ENCODE measurements at places on chromosomes 5 and 9.

GRCh38 chr5:140633021-140633471 is at the start of gene CD14:
Gene CD14, minus strand, starts transcription at chr5:140633175. Its CDS starts 104 bp downstream, at chr5:140633071.
- DNase-seq = no peak

DNA sequence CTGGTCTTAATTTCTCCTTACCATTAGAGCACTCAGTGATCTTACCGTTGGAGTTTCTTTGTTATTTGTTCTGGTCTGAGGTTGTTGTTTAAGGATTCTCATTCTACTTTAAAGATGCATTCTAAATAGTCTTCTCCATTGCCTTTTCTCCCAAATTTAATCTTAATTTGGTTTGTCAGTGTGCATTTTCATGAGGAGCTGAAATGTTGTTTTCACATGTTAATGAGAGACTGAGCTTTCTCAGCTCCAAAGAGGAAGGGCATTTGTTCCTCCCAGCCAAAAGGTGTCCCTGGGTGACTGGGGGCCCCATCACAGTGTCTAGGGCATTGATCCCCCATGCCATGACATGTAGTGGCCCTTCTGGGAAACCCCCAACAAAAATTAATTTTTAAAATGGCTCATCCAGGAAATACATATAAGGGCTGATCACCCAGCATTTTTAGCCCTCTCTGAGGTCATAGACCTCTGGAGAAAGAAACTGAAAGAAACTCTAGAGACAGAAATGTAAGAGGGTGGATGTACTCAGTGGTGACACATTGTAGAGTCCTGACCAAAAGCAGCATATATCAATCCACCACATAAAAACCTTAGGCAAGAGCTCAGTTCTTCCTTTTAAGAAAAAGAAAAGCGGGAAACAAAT is 240.4 kb upstream of the RAI14 start:
- no peak for DNase-seq

GRCh38 chr5:69468631-69469030 is 24.0 kb upstream of the OCLN start:
- DNase-seq = no peak

DNA sequence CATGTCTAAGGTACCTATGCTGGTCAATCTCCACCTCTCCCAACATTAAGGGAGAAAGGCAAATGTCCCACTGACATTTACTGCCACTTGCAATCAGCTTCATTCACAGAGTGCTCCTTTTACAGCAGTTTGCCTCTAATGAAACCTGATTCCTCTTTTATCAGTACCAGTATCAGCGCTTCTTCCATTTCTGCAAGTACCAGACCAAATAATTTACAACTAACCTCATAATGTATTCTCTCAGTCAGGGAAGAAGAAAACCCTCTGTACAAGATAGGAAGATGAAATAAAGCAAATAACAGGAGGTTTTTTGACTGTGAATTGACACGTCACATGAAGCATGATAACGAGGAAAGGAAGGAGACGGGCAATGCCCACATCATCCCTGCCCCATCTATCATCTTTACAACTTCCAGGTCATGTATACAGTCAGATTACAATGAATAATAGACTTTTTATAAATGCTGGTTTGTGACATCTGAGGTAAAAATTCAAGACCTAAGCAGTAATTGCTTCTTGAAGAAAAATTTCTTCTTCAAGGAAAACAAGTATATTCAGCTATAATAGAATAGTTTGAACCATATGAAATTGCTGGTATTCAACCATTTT is 21.9 kb downstream of the ABITRAM start:
- DNase-seq = no peak

DNA sequence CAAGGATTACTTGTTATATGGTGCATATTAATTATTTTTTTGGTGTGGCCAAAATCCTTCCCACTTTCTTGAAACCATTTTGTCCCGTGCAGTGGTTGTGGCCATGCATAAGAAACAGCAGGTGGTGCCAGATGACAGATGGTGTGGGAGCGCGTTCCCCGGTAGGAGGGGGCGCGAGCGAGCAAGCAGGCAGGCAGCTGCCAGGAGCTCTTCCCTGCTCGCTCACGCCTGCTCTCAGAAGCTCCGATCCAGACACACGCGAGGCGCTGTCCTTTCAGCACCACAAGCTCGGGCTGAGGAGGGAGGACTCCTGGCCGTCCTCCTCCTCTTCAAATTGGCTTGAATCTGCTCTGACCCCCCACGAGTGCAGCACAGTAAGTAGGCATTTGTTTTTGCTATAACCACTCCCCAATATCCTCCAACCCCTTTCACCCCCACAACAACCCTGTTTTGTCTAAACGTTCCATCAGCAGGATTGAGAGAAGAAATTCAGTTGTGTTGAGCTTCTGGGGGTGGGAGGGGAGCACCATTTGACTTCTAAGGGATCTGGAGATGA is at the start of gene NSG2:
TSS of gene NSG2 (plus strand) at position 237 of the 556 bp plus-strand sequence. CDS start 1,050 bp downstream, outside the sequence.
- no peak for DNase-seq

DNA sequence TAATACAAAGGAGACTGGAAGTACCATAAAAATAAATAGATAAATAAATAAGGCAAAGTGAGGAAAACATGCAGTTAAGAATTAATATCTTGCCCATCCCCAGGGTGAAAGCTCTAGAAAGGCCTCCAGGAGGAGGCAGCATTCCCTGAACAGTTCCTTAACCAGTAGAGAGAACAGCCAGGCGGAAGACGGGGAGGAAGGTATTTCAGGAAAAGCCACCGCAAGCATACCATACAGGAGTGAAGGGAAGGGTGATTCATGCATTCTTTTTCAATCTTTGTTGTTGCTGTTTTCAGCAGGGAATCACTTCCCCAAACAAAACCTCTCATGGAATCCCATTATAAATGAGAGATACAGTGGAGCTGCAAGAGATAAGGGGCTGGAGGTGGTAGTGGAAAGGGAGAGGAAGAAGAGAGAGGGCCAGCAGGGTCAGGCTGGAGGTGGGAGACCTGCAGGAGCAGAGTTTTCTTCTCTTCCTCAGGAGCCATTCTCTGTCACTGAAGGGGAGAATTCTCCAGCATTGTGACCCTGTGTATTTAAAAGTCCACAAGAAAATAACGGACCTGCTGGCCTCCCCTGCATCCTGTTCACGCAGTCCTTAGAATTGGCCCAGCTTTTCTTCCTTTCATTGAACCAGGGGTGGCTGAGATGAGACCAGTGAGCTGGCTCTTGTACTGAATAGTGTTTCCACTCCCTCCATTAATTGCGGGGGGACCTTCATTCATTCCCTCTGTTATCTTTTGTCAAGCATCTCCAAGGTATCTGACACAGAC is 255.9 kb downstream of the FAM114A2 start:
- DNase-seq = no peak

DNA sequence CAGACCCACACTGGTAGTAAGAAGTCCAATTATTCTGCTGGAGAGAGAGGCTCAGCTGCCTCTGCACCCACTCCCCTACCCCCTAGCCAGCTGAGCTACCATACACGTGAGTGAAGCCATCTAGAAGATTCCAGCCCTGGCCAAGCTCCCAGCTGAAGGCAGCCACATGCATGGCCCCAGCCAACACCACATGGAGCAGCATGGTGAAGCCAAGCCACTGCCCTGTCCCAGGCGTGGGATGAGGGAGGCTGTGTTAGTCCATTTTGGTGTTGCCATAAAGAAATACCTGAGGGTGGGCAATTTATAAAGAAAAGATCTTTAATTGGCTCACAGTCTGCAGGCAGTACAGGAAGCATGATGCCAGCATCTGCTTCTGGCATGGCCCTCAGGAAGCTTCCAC is 20.0 kb upstream of the VDAC1 start:
- DNase-seq = no peak

DNA sequence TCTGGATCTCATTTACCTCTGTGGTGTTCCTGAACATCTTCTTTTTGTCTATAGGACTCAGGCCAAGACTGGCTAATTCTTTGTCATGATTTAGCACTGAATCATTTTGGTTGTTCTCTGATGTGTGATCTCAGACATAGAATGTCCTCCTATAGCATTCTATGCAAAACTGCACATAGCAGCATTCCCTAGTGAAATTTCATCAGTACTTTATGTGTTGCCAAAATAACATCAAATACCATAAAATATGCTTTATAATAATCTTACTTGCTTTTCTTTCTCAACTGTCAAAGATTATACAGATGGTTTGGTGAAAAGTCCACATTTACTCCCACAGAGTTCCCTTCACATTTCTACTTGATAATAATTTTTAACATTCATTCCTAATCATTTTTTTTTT is 115.7 kb upstream of the MPDZ start:
- DNase-seq = no peak

DNA sequence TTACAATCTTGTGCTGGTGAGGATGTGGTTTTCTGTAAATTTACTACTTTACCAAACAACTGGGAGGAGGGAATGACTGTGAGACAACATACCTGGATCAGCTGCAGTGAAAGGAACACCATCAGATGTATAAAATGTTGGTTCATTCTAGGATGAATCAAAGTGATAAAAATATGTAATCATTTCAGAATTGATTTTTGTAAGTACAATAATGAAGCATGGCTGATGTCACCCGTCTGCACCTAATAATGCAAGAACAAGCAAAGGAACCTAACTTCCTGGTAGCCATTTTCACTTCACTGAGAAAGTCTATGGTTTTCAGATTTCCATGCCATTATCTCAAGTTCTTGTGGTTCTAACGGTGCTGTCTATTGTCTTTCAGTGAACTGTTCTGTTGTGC is 18.7 kb upstream of the C5orf34 start:
- DNase-seq = no peak

- DNase-seq = no peak
Measured at GRCh38 chr5:114317751-114318150, 44.1 kb upstream of the KCNN2 start.

DNA sequence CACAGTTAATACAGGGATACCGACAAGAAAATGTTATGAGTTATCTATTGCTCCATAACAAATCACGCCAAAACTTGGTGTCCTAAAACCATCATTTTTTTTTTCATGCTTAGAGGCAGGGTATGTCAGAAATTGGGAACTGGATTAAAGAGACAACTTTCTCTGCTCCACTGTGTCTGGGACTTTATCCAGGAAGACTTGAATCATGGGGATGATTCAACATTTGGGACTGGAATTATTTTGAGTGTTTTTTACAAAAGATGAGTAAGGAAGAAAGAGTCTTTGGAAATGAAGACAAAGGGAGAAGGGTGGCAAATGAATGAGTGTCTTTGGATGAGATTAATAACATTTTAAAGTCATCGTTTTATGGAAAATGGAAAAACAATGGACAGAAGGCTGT is 1883.7 kb upstream of the C9orf72 start:
- DNase-seq = no peak

GRCh38 chr5:158485604-158486081 is 614.1 kb downstream of the EBF1 start:
- no peak for DNase-seq

GRCh38 chr9:79610019-79610631 is 38.4 kb downstream of the TLE4 start:
- no peak for DNase-seq

DNA sequence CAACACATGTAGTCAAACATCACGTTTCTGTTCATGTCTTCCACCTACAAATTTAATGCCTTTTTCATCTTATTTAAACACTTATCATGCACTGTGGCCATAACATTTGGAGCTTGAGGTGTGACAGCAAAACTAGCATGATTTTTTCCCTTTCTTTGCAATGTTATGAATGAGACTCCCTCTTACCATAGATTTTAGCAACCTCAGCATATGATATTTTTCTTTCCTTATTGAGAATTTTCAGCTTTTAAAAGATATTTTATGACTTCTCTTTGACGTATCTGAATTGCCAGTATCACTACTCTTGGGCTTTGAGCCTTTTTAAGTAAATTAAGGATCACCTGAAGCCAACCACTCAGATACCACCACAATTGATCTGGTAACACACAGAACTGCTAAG is 32.7 kb upstream of the ISOC1 start:
- DNase-seq = no peak

DNA sequence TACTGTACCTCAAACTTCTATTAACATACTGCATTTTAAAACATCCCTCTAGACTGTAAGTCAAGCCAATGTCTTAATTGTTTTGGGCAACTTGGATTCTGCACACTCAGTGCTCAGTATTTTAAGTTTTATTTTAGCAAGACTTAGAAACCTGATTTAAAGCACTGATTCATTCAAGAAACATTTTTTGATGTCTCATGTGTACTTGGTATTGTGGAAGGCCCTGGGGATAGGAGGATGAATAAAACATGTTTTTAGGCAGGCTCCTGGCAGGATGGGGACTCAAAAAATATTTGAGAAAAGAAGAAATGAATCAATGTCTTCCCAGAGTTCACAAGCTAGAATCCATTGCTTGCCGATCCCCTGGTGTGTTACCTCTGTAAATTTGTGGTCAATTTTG is 334.0 kb upstream of the PUM3 start:
- no peak for DNase-seq

DNA sequence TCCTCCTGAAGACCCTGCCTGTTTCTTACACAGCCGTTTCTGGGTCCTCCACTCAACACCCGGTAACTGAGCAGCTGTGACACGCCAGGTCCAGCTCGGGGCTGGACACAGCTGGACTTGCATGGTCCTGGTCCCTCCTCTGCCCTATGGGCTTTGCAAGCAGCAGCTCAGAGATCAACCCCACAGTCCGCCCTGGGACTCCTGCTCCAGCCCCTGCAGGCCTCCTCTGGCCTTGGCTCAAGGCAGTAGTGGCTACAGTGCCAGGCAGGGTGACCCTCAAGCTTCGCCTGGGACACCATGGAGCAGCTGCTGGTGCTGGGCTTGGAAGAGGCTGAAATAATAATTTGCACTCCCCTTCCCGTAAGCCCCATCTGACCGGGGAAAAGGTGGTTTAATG is 66.1 kb upstream of the OLFM1 start:
- no peak for DNase-seq

DNA sequence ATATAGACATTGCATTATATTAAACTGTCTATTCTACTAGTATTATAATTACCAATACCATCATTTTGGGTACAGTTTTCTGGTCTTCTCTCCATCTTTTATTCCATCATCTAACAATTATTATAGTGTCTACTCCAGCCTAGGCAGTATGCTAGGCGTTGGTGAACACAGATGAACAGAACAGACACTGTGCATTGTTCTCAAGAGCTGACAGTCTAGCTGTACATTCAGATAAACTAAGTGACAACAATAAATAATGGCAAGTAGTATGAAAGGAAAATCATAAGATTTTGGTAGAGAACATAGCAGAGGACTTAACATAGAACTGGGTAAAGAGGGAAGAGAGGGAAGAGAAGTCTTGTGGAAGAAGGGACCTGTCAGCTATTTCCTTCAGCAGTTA is 12.5 kb upstream of the SGCD start:
- no peak for DNase-seq

- DNase-seq = no peak
Measured at GRCh38 chr5:178322736-178323540, 90.3 kb upstream of the PHYKPL start.
